ENCODE measurements at places on chromosomes 11 and 22.
A peak's percentile ranks its signal among the peaks of the same experiment; 100 is the strongest.

- DNase-seq, result peak; percentile 12
Measured at GRCh38 chr11:109939166-109939810, 153.9 kb upstream of the ZC3H12C start.

GRCh38 chr11:64245797-64246620 is 734 bp downstream of the PPP1R14B start:
- no peak for DNase-seq

- no peak for DNase-seq
Measured at GRCh38 chr11:131303611-131304119, 66.8 kb upstream of the NTM start.

GRCh38 chr11:121067026-121067425 is 34.0 kb upstream of the TECTA start:
- no peak for DNase-seq

- DNase-seq, result peak; percentile 38
Measured at GRCh38 chr22:46377525-46378425, 42.3 kb downstream of the TRMU start.

DNA sequence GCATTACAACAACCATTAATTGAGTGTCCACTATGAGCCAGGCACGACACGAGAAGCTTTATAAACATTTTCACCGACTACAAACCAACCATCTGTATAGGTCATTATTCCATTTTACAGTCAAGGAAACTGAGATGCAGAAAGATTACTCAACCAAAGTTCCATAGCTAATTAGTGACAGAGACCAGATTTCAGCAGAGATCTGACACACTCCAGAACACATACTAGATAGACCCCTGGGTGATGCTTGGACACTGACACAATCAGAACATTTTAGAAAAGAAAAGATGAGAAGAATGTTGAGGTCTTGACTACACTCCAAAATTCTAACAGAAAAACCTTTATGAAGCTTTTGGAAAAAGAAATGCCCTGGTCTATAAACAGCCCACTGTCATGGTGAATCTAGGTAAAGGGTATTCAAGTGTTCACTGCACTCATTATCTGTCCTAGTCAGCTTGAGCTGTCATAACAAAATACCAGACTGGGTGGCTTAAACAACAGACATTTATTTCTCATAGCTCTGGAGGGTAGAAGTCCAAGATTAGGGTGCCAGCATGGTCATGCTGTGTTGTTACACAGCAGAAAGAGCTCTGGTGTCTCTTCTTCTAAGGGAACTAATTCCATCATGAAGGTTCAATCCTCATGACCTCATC is 89.0 kb downstream of the RELT start:
- no peak for DNase-seq
